ENCODE measurements at places on chromosomes 5 and 9.

- no peak for DNase-seq
Measured at GRCh38 chr9:2559192-2560152, 62.1 kb upstream of the VLDLR start.

DNA sequence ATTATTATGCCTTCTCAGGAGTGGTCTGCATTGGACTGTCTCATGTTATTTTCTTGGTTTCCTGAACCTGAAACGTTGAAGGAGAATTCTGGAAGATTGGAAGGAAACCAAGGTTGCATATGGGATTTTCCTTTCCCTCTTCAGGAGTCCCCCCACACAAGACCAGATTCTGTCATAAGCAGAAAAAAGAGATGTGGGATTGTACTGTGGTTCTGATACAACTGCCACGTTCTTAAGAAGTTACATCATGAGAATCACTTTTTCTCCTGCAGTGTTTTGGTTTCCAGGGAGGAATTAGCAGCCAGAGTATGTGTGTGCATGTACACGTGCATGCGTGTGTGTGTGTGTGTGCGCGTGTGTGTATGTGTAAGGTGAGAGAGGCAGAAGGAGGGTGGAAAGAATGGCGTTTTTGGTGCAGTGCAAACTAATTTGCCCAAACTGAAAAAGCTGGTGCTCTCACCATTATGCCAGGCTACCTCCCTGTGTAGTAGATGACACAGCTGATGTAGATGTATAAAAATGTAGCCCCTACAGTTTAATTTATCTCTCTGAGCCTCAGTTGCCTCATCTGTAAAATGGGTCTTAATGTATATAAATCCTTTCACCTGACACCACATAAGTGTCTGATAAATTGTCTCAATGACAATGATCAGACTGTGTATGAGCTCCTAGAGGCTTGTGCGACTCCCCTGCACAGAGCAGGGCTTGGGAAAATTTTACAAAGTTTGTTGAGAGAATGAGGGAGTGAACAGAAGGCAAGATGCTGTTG lies 38.6 kb downstream of the RALGPS1 start:
- no peak for DNase-seq

- DNase-seq: no peak
Measured at GRCh38 chr5:118544887-118545449, 443.4 kb downstream of the DTWD2 start.

DNA sequence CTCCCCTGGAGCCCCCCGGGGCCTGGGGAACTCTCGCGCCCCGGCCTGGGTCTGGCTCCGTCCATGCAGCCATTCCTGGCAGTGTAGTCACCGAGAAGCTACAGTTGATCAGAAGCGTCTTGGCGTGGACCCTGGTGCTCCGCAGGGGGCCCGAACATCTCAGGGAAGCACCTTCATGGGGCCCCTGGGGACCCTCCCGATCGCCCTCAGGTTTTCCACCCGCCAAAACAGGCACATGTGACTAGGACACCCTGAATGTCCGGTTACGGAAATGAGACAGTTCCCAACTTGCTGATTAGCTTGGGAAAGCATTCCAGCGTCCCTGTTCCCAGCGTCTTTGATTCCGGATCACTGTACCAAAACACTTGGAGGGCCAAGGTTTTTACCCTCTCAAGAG lies 472 bp downstream of the FBXO4 start:
- no peak for DNase-seq

DNA sequence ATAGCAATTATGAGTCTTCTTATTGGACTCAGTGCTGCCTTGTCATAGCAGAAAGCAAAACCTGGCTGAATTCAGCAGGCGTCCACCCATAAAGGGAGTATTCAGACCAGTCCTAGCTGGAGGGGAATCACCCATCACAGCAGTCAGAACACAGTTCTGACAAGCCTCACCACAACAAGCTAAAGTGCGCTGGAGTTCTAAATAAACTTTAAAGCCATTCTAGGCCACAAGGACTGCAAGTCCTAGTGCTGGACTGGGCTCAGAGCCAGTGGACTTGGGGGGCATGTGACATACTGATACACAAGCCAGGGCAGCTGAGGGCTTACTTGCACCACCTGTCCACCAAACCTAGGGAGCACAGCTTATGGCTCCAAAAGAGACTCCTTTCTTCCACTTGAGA lies 115.3 kb upstream of the PCSK5 start:
- no peak for DNase-seq

GRCh38 chr5:151239237-151239861 lies 13.6 kb upstream of the GM2A start:
- no peak for DNase-seq

GRCh38 chr5:177412603-177413233 lies 3.4 kb upstream of the F12 start:
- no peak for DNase-seq
